ENCODE measurements at places on chromosomes 3 and 15.

- DNase-seq, result no peak
These were observed 29.6 kb upstream of the NFKBIZ start for GRCh38 chr3:101819649-101820206.

- peak; percentile 65 for DNase-seq
These were observed 13.6 kb downstream of the KLF15 start for GRCh38 chr3:126343649-126344035.

- DNase-seq, result peak; percentile 95
These were observed at the start of gene FAM131A for GRCh38 chr3:184337399-184337714. Gene FAM131A (plus strand): TSS chr3:184337600. CDS start chr3:184337631, 31 bp downstream.

DNA sequence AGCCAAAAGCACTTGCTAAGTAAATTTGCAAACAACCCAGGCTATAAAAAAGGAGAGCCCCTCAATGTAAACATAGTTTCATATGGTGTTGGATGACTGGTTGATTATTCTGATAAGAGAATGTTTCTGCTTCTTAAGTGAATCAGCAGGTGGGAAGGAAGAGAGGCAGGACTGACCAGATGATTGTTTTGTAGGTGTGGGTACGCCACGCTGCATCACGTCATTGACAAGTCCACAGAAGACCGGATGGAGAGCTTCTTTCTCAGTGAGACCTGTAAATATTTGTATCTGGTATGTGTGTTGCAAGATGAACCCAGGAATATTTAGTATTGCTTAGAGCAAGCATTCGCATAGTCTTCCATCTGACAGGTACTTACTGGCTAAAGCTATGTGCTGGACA is 23.4 kb downstream of the EDEM1 start:
- DNase-seq, result no peak

DNA sequence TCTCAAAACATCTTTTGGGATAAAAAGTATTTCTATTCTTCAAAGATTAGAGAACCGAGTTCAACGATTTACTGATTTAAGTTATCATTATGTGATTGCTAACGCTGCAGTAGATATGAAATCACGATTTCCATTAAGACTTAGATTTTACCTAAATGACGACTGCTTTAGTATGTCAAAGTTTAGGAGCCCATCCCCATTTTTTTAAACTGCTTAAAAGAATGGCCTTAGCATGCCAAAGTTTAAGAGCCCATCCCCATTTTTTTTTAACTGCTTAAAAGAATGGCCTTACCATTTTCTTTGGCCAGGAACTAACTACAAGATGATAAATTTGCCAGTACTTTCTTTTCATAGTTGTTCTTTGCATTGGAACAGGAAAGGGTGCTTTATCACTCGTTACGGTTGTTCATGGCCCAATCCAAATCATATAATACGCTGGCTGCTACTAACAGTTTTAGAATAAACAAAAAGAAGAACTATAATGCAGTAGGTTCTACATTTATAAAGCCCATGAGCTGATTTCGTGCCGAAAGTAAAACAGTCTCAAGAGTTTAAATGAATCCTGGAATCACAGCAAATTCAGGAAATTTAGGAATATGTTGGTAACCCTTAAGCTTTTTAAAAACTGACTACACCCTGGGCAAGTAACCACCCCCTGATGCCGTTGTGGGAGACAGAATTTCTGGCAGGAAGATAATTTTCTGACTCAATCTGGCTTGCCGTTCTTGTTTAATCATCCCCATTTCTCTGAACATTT is 869 bp upstream of the TSC22D2 start:
- DNase-seq, result no peak

DNA sequence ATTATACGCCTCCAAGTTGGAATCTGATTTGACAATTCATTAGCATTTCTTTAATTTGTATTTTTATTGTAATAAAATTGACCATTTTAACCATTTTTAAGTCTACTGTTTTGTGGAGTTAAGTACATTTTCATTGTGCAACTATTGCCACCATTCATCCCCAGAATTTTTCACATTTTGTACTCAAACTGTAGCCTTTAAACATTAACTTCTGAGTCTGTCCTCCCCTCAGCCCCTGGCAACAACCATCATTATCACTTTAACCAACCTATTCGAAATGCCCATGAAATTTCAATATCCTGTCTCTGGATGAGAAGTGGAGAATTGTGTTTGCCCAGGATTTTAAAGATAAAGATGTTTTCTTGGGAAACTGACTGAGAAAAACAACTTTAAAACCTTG is 27.7 kb downstream of the IL1RAP start:
- DNase-seq, result no peak

DNA sequence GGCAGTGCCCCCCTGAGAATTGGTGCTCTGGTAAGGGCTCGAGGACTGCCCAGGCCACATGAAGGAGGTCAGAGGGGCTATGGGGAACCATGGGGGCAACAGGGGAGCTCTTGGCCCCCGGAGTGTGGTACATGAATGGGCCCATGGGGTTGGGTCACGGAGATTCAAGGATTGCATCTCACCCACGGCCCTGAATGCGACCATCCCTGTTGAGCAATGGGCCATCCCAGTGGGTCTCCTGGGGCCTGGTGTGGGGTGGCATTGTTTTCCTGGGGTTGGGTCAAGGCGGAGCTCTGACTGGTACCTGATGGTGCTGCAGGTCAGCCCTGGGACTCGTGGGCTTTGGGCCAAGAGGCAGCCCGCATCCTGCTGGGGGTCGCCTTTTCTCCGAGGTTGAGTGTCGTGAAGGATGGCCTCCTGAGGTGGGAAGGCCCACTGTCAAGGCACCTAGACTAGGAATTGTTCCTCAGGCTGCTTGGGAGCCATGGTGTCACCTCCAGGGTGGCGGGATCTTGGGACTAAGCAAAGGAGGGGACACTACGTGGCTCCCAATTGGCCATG is 198.3 kb downstream of the UBE3A start:
- peak; percentile 40 for DNase-seq

GRCh38 chr3:5197470-5198312 is 10.2 kb downstream of the EDEM1 start:
- no peak for DNase-seq

GRCh38 chr3:20096135-20096685 is 56.0 kb downstream of the KAT2B start:
- no peak for DNase-seq

- DNase-seq, result no peak
These were observed 35.2 kb upstream of the PIAS1 start for GRCh38 chr15:68018797-68019444.

- DNase-seq, result no peak
These were observed 39.7 kb downstream of the CCNL1 start for GRCh38 chr3:157120071-157120892.

DNA sequence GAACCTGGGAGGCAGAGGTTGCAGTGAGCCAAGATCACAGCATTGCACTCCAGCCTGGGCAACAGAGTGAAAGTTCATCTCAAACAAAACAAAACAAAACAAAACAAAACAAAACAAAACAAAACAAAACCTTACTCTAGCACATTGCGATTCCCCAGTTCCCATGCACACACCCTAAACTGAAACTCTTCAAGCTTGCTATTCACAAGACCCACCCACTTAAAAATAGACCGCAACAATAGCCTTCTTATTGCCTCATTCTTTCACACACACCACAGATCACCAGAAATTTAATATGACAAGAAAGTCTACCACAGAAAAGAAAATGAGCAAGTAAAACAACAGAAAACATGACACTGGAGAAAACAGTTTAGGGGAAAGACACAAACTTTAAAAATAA is 598.4 kb downstream of the FHIT start:
- DNase-seq, result no peak

- DNase-seq, result no peak
These were observed 52.5 kb upstream of the OTOL1 start for GRCh38 chr3:161443921-161444693.

DNA sequence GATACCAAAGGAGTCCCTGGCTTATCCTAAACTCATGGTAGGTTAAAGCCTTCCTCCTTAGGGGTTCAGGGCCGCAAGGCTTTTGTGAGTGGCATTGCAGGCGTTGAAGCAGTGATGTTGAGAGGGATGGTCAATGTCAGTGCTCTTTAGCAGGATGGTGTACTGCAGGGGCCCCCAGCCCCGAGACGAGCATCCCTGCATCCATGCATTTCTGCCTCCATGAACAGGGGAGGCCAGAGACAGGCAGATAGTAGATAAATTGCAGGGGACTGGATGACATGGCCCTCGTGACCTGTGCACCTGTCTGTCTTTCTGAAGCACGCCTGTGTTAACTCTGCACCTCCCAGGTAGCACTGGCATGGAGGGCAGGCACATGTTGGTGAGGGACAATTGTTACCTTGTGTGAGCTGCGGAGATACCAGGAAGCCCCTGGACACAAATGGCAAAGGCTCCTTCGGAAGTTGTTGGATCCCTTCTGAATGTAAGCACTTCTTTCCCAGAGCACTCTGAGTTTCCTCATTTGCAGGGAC is 133.5 kb downstream of the SNRPN start:
- no peak for DNase-seq

GRCh38 chr3:127360647-127361046 is 72.8 kb upstream of the PRR20G start:
- DNase-seq, result no peak

- DNase-seq, result no peak
These were observed 22.4 kb upstream of the ABHD10 start for GRCh38 chr3:111956449-111956848.

GRCh38 chr15:91861223-91861622 is 7.7 kb downstream of the SLCO3A1 start:
- no peak for DNase-seq

DNA sequence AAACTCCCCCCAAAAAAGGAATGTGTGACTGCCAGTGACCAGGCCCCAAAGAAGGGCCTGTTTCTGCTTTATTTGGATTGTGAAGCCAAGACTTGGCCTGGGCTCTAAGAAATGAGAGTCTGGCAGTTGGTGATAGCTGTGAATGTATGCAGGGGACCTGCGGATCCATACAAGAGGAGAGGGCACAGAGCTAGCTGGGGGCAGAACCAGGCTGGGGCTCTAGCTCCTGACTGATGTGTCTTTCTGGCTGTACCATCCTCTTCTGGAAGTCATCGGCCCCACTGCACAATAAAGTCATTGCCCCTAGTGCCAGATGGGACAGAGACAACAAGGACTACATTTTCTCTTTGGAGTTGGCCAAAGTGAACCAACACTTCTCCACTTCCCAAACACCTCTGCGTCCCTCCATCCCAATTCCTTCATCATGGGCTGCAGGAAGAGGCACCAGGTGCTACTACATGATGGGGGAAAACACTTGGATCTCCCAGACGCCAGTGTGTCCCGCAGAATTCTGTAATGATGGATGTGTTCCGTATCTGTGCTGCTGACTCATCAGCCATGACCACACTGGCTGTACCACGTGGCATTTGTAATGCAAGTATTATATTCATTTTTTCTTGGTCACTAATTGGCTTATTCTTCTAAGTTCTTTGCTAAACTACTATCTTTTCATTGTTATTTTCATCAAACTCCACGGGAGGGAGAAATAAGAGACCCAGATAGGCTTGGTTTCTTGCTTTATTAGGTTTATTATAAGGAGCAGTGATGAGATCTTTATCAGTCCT is 1.7 kb upstream of the PLA2G4F start:
- peak; percentile 47 for DNase-seq

GRCh38 chr3:40873476-40873875 is 325.8 kb upstream of the CTNNB1 start:
- DNase-seq, result no peak

DNA sequence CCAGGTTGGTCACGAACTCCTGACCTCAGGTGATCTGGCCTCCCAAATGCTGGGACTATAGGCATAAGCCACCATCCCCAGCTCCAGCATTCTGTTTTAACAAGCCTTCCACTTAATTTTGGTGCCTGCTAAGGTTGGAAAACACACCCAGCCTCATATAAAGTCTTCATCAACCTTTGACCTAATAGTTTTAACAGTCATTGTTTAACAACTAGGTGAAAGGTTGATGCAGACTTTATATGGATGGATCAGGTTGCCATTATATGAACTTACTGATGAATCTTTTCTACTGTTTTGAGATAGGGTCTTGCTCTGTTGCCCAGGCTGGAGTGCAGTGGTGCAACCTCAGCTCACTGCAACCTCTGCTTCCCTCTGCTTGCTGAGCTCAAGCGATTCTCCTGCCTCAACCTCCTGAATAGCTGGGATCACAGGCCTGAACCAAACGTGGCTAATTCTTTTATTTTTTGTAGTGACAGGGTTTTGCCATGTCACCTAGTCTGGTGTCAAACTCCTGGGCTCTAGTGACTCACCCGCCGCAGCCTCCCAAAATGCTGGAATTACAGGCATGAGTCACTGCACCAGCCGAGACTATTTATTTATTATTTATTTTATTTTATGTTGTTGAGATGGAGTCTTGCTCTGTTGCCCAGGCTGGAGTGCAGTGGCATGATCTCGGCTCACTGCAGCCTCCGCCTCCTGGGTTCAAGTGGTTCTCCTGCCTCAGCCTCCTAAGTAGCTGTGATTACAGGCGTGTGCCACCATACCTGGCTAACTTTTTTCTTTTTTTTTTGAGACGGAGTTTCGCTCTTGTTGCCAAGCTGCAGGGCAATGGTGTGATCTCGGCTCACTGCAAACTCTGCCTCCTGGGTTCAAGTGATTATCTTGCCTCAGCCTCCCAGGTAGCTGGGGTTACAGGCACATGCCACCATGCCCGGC is 3.1 kb upstream of the RPAP1 start:
- no peak for DNase-seq

GRCh38 chr15:67067930-67068551 is 2.6 kb downstream of the SMAD3 start:
- DNase-seq, result no peak

DNA sequence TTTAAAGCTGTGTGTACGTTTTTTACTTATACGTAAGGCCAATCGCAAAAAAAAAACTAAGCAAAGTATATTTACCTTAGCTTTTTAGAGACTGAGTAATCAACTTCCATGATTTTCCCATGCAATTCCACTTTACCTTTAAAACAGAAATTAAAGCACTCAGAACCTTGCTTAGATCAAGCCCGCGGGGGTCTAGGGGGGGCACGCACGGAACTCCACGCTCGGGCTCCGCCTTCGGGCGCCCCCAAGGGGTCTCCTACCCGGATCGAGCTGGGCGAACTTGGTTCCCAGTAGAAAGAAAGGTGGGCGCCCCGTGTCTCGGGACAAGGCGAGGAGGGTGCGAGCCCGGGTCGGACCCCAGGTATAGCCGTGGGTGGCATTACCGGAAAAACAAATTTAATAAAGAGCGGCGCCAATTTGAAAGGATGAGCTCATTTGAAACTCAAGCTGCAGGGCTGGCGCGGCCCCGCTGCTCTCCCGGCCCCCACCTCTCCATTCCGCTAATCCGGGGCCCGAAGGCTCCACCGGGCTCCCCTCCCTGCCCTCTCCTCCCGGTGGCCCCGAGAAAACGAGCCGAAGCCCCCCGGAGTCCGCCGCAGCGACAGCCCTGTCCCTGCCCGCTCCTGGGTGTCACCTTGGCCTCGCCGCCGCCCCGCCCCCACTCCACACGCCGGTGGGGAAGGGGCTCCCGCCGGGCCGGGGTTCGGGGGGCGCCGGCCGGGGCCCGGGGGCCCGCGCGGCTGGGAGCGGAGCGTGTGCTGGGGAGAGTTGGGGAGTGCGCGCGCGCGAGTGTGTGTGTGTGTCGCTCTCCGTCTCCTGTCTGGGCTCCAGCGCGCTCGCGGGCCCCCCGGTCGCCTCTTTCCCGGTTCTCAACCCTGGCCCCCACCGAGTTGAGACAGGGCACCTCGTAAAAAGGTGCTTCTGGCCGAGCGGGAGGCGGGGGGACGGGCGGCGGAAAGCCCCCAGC is 1.5 kb downstream of the IGF2BP2 start:
- DNase-seq, result peak; percentile 69

All from tibial artery (tissue), 4 donors.